ENCODE measurements at places on chromosomes 6 and 20. TPM values are rescaled to one million over a fixed set of nuclear protein-coding genes. Genes with fewer than 3 reads are reported as not detected.

DNA sequence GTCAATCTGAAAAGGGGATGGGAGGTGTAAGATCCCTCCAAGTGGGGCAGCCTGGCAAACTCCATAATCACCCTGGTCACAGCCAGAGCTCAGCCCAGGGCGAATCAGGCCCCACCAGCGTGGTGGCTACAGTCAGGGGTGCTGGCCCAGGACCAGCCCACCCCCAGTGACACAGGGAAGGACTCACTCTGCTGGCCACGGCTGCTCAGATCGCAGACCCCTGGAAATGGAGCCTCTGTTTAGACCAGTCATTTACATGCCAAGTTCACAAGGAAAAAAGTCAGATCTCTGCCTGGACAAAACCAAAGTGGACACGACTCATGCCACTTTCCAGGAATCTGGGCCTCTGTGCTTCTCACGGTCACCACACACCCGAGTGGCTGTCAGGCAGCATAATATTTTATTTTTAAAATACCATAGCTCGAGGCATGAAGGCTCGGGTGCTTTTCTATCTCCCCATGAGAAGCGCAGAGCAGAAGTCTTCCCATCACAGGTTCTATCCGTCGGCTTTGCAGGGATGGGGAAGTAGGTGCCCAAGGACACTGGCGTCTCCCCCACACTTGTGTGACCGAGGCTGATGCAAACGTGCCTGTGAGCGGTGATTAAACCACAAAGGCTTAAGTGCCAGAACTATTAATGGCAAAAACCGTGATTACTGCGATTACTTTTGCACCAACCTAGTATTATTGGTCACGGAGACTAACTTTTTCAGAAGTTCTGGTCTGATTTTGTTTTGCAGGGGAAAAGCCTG lies 13.0 kb downstream of the PXDC1 start:
- DNase-seq, result no peak

- DNase-seq, result no peak
Measured at GRCh38 chr6:113587078-113587699, 270.0 kb upstream of the MARCKS start.

- DNase-seq, result no peak
Measured at GRCh38 chr6:100518588-100518987, 53.9 kb upstream of the SIM1 start.

- DNase-seq, result peak; percentile 46
Measured at GRCh38 chr20:39358052-39358451, 395.9 kb downstream of the DHX35 start.

GRCh38 chr6:36127462-36128016 lies 2.8 kb upstream of the MAPK13 start:
- DNase-seq, result no peak

DNA sequence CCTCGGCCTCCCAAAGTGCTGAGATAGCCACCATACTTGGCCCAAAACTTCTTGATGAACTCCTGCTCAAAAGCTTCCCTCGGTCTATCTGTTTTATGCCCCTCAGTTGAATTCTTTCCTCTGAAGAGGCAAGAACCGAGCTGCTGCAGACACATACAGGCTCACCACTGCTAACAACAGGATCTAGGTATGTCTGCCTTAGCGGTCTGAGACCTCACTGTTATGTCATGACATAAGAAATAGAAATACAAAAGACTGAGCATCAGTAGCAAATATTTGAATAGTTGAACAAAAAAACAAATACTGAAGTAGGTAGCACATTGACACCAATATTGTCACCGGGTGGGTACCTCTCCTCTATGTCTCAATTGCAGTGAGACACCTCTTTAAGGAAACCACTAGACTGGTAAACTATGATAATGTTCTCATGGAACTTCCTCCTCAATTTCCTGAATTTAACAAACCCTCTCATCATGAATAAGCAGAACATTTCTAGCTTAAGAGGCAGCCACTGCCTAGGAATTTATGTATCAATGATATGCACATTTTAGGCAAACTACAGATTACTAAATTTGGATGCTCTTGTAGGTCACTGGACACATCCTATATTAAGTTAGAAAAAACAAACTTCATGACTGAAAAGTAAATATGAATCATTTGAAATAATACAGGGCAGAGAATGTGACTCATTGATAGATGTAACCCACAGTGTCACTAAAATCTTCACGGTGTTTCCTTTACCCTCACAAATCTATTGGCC lies 9.4 kb upstream of the STXBP5 start:
- no peak for DNase-seq

DNA sequence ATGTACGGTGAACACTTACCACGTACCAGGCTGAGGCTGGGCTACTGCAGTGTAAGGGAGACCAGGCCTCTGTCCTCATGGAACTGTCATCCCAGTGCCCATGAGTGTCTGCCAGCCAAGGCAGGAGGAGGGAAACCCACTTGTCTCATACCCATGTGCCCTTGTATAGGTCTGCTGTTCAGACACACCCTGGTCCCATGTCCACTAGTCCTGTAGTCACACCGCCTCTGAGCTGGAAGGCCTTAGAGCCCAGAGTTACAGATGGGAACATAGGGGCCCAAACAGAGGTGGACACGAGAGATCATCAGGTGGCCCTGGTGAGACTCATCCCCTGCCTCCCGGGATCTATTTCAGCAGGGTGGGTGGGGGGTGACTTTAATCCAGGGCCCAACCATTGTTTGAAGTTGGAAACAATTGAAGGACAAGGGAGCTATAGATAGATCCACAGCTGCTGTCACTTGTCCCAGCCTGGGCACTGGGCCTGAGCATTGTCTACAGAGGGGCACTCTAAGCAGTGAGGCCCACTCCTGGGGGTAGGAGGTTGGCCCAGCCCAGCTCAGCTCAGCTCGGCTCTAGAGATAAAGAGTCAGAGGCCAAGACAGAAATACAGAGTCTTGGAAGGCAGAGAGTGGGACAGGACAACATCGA lies 14.6 kb downstream of the MYH7B start:
- no peak for DNase-seq

HIVEP2 gene
- 7.7 TPM for total RNA-seq

C20orf96 gene
- total RNA-seq, result 1.6 TPM

SLC22A16 gene
- not detected for total RNA-seq

SNRPB2 gene
- total RNA-seq, result 186 TPM

RTN4IP1 gene
- total RNA-seq, result 9.3 TPM
